ENCODE measurements at places on chromosomes 11 and 22.
A peak's percentile ranks its signal among the peaks of the same experiment; 100 is the strongest.

- no peak for DNase-seq
These were observed 7.7 kb downstream of the MPPED1 start for GRCh38 chr22:43419371-43420080.

DNA sequence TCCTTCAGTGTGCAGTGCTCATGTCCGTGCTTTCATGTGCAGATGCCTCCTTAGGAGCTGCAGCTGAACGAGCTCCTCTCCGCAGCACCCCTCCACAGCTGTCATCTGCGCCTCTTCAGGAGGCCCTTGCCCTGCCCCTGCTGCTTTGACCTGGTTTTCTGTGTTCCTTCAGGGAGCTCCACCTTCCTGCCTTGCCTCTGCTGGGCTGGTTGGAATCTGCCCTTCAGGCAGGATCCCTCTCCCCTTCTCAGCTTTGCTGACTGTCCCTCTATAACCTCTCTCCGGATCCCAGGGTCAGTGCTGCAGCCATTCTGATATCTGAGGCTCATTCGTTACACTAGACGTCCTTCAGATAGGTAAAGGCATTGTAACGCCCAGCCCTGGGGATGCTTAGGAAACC, 67.9 kb downstream of the SCN3B start:
- no peak for DNase-seq

- no peak for DNase-seq
These were observed 140.7 kb upstream of the ANO3 start for GRCh38 chr11:26191193-26191592.

DNA sequence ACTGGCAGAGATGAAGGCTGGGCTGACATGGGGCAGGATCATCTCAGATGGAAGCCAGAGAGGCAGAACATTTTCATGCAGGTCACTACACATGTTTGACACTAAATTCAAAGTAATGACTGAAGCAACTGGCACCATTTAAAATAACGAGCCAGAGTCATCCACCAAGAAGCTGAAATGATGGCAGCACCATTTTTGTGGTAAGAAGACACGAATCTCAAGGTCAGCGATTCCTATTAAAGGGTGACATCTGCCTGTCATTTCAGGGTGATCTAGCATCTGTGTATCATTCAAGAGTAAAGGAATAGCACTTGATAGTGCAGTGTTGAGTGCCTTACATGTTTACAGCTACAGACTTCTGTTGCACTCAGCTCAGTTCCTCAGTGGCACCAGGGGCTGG, 113.4 kb upstream of the C11orf87 start:
- no peak for DNase-seq

DNA sequence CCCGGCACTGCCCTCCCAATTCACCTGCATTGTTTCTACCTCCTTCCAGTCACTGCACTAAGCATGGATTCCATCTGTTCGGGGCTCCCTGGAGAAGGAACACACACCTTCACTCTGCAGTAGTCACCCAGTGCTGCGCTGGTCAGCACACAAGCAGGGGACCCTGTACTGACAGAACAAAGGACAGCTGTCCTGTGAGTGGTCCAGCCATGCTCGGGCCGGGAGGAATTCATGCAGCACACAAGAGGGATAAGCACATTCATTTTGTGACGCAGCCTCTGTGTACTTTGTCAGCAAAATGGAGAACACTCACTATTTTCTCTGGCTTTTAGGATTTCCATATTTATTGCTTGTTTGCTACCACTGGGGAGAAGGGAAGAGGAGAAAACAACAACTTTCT, 167.3 kb downstream of the NTM start:
- DNase-seq: no peak

DNA sequence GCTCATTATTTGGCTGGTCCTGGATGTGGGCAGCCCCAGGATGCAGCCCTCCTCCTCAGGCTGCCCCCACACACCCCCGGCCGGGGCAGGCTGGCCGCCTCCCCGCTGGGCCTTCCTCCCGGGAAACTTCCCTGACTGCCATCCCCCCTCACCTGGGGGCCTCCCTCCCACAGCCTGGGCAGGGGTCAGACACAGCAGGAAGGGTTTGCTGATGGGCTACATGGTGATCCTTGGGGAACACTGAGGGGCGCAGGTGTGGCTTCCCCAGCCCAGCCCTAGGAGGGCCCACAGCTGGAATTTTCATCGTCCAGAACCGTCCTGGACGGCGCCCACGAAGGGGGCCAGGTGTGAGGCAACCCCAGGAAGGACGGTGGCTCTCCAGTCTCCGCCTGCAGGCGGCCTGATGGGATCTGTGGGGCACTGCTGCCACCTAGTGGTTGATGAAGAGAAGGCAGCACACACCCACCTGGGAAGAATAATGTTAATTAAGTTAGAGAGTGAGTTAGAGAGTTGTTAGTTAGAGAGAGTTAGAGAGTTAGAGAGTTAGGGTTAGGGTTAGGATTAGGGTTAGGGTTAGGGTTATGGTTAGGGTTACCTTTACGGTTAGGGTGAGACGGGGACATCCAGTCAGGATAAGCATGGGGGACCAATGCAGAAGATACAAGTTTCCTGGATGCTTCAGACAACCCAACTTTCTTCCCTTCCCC, 75.9 kb upstream of the PRR5 start:
- DNase-seq: no peak

DNA sequence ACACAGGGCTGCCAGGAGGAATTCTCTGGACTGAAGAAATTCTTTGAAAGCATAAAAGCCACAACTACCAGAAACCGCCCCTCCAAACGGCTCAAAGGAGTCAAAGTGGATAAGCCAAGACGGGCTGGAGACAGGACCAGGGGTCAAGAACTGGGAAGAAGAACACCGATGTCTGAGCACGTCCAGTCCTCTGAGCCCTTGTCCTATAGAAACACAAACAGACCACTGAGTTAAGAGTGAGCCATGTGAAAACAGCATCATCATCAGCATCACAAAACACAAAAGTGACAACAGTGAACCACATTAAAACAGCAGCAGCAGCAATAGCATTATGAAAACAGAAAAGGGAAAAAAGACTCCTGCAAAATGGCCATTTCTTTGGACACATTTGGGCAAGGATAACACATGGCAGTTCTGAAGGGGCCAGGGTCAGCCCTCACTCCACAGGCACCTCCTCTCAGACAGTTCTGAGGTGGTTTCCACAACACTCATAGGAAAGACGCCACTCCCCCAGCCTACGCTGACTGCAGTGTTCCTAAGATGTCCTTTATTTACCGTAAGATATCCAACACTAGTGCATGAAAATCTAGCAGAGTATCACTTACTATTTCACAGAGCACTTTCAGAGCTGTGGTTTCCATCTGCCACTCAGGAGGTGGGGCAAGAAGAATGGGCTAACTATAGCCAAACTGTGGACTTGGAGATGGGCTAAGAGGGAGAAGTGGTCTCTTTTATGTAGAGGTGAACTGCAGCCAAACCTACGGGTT, 28.6 kb upstream of the YPEL1 start:
- DNase-seq: no peak

DNA sequence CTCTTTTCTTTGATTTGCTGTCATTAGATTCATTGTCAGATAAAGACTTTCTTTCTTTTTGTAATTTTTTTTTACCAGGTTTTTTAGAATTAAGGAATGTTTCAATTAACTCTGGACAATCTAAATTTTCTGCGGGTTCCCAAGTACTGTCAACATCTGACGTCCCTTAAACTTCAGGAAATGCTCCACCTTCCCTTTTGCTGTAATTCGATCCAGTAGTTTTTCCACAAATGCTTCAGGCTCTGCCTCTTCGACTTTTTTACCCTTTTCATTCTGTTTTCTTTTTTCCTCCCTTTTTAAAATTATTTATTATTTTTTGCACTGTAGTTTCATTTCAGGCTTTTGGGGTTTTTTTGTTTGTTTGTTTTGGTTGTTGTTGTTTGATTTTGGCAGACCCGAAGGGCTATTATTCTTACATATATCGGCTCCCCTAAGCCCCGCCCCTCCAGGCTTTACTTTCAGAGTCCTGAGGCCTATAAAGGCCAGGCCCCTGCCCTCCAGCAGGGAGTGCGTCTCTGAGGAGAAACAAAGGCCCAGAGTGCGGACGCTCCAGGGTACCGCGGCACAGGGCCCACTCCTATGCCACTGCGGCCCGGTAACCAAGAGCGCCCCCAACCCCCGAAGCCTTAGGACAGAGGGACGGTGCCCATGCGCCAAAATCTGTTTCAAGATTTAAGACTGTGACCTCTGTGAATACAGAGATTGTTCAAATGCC, 116.4 kb downstream of the TYR start:
- no peak for DNase-seq

DNA sequence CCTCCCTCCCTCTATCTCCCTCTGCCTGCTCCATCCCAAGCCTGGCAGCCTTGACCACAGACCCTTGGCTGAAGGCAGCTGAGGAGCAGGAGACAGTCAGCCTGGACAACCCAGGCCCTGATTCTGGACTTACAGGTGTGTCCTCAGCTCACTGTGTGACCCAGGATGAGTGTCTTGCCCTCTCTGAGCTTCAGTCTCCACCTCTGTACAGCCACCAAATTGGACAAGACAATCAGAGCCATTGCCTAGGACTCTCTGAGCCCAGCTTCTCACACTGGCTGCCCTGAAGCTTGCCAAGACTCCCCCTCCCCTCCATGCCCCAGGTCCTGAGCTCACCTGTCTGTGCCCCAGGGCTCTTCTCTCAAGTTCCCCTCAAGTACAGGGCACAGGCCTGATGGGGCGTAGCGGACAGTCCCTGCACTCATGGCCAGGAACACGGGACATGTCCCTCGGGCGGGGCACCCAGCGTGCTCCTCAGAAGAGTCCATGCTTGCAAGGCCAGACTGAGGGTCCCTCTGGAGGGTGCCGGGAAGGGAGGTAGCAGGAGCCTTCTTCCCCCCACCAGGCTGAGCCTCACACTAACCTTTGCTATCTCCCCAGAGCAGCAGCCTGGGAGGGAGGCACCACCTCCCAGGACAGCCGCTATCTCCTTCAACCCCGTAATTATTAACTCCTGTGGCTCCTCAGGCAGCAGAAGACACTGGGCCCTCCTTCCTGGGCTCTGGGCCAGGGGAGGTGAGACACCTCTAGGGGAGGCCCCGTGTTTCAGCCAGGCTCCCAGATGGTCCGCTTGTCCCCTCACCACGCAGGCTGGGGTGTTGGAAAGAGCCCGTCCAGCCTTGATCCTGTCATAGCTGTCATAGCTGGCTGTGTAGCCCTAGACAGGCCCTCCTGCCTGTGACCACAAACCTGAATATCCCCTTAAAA, 2.6 kb upstream of the RAB3IL1 start:
- DNase-seq: no peak

- no peak for DNase-seq
These were observed 160.7 kb downstream of the SOX6 start for GRCh38 chr11:16195651-16196050.

DNA sequence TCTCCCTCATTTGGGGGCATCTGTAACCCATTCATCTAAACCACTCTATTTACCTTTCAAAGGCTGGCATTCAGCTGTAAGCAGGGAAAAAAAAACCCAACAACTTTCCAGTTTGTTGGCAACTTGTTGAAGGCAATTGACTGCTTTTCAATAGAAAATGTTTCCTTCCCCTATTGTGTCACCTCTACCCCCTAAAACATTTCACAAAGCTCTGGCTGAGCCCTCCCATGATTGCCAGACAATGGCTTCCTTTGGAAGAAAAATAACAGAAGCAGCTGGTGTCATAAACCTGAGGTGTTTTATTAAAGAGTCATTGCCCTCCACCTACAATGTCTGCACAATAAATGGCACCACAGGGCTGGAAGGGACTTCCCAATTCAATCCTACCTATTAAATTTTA, 22.1 kb upstream of the PSMA1 start:
- DNase-seq: no peak

GRCh38 chr11:36417154-36417553, 92.9 kb downstream of the TRAF6 start:
- no peak for DNase-seq

DNA sequence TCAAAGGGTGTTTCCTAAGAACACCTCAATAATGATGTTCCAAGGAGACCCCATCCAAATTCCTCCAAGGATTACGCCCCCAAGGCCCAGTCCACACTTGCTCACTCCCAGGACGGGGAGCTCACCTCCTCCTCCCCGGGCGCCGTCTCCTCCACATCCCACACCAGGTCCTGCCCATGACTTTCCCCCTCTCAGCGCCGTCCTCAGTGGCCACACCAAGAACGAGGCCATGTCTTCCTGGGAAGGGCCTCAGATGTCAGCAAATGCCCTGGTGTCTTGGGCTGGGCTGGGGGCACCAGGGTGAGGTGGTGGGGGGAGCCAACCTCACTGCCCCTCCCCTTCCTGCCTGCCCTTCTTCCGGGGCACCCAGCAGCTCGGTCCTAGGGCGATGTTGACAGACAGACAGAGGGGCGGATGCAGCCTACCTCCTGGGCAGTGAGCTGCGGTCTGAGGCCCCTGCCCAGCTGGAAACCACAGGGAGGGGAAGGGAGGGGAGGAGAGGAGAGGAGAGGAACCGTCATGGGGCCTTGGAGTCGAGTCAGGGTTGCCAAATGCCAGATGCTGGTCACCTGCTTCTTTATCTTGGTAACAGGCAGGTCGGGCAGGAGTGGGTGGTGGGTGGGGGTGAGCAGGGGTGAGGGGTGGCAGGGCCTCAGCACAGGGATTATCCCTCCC, at the start of the genes C11orf21 and TSPAN32:
Gene C11orf21, minus strand, starts transcription at position 288 of the 675 bp plus-strand sequence. Its CDS starts 110 bp downstream, at position 178.
Gene TSPAN32, plus strand, starts transcription at position 383 of the 675 bp plus-strand sequence. Its CDS starts 137 bp downstream, at position 520.
- DNase-seq: peak; percentile 88

GRCh38 chr11:28674433-28675103, 566.4 kb downstream of the METTL15 start:
- DNase-seq: no peak

GRCh38 chr11:123942413-123942812, 1.2 kb downstream of the OR6T1 start:
- no peak for DNase-seq

GRCh38 chr11:92226331-92227229, 2.0 kb downstream of the FAT3 start:
- DNase-seq: no peak

GRCh38 chr11:5476186-5476819, 12.2 kb upstream of the OR52D1 start:
- DNase-seq: peak; percentile 34

GRCh38 chr11:62012451-62012831, 45.0 kb upstream of the FTH1 start:
- DNase-seq: no peak

GRCh38 chr11:124340142-124340447, 20.1 kb upstream of the OR8D2 start:
- DNase-seq: no peak

DNA sequence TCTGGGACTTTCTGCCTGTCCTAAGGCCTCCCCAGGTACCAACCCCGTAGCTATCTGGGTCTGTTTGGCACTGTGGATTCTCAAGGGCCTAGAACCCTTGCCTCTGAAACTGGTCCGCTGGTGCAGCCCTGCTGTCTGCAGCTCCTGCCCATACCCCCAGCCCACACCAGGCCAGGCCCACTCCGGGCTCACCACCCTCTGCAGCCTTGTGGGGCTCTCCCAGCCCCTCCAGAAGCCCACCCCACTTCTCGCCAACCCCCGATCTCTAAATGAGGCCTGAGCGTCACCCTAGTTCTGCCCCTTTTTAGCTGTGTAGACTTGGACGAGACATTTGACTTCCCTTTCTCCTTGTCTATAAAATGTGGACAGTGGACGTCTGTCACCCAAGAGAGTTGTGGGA, 4.7 kb downstream of the KLHDC7B start:
- DNase-seq: no peak

- no peak for DNase-seq
These were observed 3.7 kb downstream of the TST start for GRCh38 chr22:37015587-37015878.
